ENCODE measurements at places on chromosomes 2 and 18.

GRCh38 chr2:129469389-129469788, 510.1 kb upstream of the RAB6C start:
- DNase-seq: no peak

DNA sequence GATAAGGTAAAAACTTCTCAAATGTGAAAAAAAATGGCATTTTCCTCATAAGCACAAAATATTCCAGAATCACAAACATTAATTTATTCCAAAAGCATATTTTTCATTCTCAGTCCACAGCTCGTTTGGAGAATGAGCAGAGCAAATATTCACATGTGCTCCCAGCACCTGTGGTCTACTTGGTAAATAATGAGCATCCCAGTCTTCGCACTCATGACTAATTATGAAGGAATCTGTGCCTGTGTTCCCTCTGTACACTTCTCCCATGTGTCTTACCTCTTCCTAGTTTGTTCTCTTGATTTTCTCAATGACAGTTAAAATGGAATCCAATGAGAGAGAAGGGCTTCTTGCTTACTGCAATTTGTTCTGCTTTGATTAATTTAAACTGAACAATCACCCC, 671.0 kb upstream of the SOX11 start:
- no peak for DNase-seq

- DNase-seq: no peak
These were observed 423.0 kb downstream of the GRB14 start for GRCh38 chr2:164198256-164198655.

GRCh38 chr2:56077359-56077915, 106.4 kb upstream of the CCDC85A start:
- DNase-seq: peak; percentile 12

DNA sequence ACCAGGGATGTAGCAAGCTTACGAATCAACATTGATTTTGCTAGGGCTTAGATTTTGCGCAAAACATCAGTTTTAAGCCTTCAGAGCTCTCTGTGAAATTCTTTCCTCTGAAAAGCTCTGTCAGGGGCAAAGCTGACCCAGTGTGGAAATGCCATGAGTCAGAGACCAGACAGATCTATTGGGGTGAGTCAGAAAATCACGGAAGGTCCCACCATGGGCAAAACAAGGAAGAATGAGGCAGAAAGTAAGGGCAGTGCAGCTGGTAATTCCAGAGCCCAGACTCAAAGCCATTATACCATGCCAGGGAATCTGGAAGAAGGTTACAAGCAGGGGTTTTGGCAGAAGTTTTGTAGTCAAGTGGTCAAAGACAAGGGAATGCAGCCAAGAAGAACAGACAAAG, 256.6 kb upstream of the CTAGE1 start:
- DNase-seq: no peak

GRCh38 chr2:232228332-232228731, 150.2 kb upstream of the ALPP start:
- DNase-seq: no peak
